HCT116 (cell line): ENCODE measurements at places on chromosomes 1 and 21.

- no peak for DNase-seq
Measured at GRCh38 chr1:180548686-180549317, 10.0 kb upstream of the OVAAL start.

GRCh38 chr1:86430376-86430775, 6.4 kb downstream of the CLCA2 start:
- DNase-seq, result no peak

DNA sequence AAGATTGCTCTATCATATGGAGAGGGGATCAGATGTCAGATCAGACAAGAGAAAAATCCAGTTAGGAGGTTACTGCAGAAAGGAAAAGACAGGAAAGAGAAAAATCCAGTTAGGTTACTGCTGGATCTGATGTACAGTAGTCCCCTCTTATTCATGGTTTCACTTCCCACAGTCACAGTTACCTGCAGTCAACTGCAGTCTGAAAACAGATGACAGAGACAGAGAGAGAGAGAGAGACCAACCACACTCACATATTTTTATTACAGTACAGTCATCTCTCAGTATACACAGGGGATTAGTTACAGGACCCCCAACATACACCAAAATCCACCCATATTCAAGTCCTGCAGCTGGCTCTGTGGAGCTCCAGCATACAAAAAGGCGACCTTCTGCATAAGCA, 29.3 kb downstream of the NUP133 start:
- DNase-seq, result no peak

- DNase-seq, result no peak
Measured at GRCh38 chr1:209064850-209065706, 518.4 kb upstream of the CAMK1G start.

- DNase-seq, result no peak
Measured at GRCh38 chr21:34266351-34266750, 97.5 kb upstream of the KCNE2 start.

DNA sequence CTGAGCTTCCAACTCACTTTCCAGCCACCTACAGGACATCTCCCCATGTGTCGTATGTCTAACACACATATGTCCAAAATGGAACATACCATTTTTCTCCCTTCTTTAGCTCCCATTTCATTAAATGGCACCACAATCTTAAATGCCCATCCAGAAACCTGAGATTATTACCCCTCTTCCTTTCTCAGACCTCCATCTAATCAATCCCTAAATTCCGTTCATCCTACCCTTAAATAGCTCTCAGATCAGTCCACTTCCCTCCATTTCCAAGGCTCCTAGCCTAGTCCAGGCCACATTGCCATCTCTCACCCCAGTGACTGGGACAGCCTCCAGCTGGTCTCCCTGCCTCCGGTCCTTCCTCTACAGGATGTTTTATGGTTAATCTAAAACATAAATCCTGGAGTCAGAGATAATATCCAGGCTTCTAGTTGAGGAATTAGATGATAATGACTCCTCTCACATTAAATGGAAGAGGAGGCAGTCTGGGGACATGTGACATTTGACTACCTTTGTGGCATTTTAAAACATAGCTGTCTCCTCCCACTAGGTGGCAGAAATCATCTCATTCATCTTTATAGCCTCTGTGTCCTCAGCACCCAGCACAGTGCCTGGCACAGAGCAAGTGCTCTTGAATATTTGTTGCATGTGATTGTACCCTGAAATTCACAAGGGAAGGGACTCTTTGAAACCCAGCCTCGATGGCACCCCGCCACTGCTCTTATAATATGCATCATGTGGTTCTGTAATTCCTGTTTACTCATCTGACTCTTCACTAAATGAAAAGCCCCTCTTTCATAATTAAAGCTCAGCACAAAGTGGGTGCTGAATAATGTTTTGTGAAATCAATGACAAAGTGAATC, 102.3 kb downstream of the TMEM53 start:
- no peak for DNase-seq

DNA sequence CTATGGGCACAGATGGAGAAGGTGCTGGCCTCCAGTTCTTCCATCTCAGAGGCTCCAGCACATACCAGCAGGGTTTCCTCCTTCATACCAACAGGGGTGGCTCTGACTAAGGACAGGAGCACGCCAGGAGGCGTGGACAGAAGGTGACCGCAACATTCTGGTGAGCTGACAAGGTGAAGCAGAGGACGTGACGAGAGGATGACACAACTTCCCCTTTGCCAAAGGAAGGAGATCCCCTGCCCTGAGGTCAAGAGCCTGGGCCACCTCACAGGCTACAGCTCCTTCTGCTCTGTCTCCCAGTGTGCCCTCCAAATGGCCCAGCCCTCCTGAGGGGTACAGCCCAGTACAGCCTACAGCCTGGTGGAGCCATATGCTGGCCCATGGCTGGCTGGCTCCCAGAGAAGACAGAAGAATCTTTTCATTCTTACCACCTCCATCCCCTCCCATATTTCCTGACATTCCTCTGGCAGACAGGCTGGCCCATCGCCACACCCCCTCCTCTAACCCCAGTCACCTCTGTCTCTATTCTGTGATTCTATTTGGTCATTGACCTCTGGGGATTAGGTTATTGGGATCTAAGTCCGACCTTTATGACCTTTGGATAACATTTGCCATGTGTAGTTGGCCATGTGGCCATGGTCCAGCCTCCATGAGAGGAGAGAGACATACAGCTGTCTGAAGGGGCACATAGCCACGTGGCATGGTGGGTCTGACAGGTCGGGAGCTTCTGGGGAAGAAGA, 5.1 kb upstream of the LAMB3 start:
- peak; percentile 82 for DNase-seq

DNA sequence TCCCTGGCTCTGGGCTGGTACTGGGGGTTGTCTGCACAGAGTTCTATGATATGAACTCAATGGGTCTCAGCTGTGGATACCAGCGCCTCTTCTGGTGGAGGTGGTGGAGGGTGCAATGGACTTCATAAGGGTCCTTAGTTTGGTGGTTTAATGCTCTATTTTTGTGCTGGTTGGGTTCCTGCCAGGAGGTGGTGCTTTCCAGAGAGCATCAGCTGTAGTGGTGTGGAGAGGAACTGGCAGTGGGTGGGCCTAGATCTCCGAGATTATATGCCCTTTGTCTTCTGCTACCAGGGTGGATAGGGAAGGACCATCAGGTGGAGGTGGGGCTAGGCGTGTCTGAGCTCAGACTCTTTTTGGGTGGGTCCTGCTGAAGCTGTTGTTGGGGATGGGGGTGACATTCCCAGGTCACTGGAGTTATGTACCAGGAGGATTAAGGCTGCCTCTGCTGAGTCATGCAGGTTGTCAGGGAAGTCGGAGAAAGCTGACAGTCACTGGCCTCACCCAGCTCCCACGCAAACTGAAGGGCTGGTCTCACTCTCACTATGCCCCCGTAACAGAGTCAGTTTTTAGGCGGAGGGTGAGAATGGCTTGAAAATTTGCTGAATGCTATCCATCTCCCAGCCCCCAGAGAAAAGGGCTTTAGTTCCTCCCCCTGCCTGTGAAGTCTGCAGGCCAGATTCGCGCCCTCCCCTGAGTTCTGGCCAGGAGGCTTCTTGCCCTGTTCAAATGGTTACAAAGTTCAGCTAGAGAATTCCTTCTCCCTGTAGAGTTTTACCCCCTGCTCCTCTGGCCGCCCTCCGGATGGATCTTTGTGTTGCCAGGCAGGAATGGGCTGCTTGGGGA, 902.9 kb downstream of the LTN1 start:
- DNase-seq, result no peak

GRCh38 chr1:113783254-113784103, 24.2 kb upstream of the PHTF1 start:
- DNase-seq, result no peak

DNA sequence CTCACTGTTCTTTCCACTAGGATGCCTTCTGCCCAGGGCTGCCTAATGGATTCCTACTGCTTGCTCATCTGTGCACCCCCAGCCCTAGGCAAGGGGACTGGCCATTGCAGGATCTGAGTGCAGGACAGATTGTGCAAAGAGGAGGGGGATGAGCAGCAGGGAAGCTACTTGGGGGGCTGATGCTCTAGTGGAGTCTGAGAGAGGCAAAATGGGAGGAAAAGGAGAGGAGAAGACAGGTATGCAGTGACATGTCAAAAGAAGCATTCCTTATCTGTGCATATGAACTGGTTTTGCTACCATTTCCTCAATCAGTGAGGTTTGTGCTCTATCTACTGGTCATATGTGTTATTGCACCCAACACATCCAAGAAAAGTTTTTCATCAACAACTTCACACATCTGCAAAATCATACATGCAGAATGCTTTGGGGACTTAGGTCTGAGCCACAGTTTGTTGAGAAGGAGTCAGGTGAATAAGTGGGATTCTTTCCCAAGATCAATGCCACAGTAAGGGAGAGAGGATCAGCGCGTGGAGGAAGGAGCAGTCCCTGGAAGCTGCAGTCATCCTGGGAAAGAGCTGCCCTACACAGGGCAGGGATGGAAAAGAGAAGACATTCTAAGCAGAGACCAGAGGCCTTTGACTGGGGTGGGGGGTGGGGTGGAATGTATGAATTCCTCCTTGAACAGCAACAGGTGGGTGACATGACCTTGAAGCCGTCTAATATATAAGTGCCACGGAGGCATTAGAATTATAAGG, 14.4 kb downstream of the SLC5A9 start:
- DNase-seq, result peak; percentile 28

- no peak for DNase-seq
Measured at GRCh38 chr1:25671929-25672328, 55.3 kb downstream of the MAN1C1 start.

- DNase-seq, result no peak
Measured at GRCh38 chr21:45869121-45870007, 112.2 kb upstream of the COL6A1 start.

DNA sequence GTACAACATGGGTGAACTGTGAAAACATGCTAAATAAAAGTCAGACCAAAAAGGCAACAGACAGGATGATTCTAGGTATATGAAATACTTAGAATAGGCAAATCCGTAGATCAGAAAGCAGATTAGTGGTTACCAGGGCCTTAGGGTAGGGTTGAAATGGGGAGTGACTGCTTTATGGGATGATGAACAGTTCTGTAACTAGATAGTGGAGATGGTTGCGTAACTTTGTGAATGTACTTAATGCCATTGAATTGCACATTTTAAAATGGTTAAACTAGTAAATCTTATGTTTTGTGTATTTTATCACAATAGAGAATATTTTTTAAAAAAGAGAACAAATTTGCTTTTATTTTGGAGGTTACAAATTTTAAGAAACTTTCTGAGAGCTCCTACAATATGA, 17.4 kb downstream of the ZNF326 start:
- no peak for DNase-seq

GRCh38 chr1:203296460-203297073, 8.8 kb upstream of the BTG2 start:
- DNase-seq, result no peak

- no peak for DNase-seq
Measured at GRCh38 chr1:99535470-99536164, 110.3 kb upstream of the PALMD start.

GRCh38 chr1:203227371-203228083, 1.9 kb downstream of the CHIT1 start:
- no peak for DNase-seq

DNA sequence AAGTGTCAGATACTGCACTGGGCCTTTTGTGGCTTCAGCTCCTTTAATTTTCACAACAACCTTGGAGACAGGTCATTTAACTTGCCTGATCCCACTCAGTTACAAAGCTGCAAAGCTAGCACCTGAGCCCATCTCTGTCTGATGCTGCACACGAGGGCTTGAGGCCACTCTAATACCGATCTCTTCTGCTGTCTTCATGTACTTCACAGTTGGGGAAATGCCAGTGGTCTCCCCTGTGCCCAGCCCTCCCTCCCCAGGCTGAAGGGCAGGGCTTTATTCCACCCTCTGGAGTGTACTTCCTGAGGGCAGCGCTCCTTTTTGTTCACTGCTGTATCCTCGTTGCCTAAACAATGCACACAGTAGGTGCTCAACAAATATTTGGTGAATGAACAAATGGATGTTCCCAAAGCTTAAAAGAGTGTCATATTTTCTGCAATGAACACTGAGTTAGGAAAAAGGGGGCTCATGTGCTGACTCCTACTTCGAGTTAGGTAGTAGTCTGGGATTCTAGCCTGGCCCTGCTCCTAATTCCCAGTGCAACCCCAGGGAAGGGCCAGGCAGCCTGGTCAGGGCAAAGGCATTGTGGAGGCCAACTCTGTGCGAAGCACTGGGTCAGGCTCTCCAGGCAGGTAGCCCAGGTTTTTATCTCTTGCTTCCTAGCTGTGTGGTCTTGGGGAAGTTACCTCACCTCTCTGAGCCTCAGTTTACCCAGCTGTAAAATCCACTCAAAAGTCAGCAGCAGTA, 1.1 kb downstream of the TMCO4 start:
- no peak for DNase-seq

DNA sequence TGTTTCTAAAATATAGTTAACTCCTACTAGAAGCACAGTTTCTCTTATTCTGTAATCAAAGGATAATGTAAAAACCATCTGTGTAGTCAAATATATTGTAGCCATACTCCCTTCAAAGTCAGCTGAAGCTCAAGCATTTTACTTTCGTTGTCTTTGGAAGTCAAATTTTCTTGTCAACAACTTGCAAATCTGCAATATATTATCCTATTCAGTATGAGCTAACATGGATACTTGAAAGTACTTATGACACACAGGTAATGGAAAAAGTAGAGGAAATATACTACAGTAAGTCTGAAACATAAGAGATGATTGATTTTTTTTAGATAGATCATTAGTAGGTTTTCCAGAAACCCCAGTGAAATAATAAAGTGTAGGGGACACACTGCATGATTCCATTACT, 121.5 kb downstream of the COL24A1 start:
- no peak for DNase-seq

GRCh38 chr1:59560807-59561450, 253.8 kb upstream of the HOOK1 start:
- no peak for DNase-seq

DNA sequence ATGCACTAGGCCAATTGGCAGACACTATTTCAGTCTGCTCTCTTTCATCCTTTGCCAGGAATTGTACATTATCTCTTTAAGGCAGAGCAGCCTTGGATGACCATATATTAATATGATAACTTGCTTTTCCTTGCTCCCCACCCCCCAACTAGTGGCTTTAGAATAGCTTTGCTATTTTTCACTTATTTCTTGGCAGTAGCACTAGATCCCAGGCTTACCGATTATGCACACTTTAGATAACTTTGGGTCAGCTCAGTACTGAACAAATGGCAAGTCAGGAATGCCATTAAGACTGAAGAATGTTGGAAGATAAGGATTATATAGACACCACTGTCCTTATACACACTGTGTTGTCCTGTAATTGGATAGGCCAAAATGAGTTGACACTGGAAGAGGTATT, 146.4 kb downstream of the FGGY start:
- no peak for DNase-seq

DNA sequence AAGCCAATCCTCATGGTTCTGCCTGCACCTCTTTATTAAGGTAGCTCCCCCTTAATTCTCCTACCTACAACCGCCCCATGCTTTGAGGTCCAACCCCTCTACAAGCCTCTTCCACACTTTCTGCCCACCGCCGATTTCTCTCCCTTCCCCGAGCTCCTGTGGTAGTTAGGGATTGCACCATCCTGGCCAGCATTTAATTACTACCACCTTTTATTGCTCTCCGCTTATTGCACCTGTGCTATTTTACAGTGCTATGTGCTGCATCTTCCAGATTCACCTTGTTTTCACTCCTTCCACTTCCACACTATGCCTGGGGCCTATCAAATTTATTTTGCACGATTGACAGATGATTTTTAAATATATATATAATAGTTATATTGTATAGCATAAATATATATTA, 29.3 kb upstream of the DNAJC11 start:
- no peak for DNase-seq

- DNase-seq, result peak; percentile 78
Measured at GRCh38 chr1:94863919-94864318, 43.8 kb downstream of the SLC44A3 start.
